ENCODE measurements at places on chromosomes 13 and 19. TPM values are rescaled to one million over a fixed set of nuclear protein-coding genes. Genes with fewer than 3 reads are reported as not detected.

KLK14 gene
- 0.43 TPM for total RNA-seq

ZNF726 gene
- total RNA-seq, result 20.7 TPM

IL11 gene
- 0.18 TPM for total RNA-seq

ZNF98 gene
- not detected for total RNA-seq

PSG7 gene
- not detected for total RNA-seq

B3GNT8 gene
- 0.59 TPM for total RNA-seq

RAVER1 gene
- total RNA-seq, result 111 TPM

SAFB gene
- 124 TPM for total RNA-seq

DNA sequence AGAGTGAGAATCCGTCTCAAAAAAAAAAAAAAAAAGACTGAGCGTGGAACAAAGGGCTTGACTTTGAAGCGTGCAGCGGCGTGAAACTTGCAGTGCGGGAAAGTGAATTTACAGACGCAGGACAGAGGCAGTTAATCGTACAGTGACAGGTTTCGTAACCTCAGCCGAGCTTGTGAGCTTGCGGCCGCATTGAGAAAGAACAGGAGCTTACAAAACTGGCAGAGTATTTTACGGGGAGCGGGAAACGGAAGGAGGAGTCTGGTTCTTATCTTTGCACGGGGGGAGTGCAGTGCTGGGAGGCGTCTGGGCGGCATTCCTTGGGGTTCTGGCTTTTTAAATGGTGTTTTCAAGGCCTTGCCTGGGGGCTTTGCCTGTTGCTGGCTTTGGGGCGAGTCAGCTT is 6.0 kb upstream of the BSG start:
- no peak overlapping the region for H3K4me3 ChIP-seq
- no peaks in the 10 kb centered on the region for H3K27me3 ChIP-seq
- no peak overlapping the region for H3K27ac ChIP-seq
- no peak for DNase-seq
- H3K36me3 ChIP-seq, result peaks cover 2% of the 10 kb centered on the region
- H3K4me1 ChIP-seq, result peaks cover 11% of the 10 kb centered on the region

GRCh38 chr13:44128552-44129001 is 245.0 kb upstream of the SERP2 start:
- H3K4me3 ChIP-seq, result no peak overlapping the region
- H3K27ac ChIP-seq, result no peak overlapping the region
- H3K4me1 ChIP-seq, result no peaks in the 10 kb centered on the region
- no peak for DNase-seq

GRCh38 chr19:28864024-28864503 is 348.9 kb downstream of the UQCRFS1 start:
- no peak for DNase-seq
- no peak overlapping the region for H3K27ac ChIP-seq
- H3K4me1 ChIP-seq, result no peaks in the 10 kb centered on the region
- no peaks in the 10 kb centered on the region for H3K36me3 ChIP-seq

DNA sequence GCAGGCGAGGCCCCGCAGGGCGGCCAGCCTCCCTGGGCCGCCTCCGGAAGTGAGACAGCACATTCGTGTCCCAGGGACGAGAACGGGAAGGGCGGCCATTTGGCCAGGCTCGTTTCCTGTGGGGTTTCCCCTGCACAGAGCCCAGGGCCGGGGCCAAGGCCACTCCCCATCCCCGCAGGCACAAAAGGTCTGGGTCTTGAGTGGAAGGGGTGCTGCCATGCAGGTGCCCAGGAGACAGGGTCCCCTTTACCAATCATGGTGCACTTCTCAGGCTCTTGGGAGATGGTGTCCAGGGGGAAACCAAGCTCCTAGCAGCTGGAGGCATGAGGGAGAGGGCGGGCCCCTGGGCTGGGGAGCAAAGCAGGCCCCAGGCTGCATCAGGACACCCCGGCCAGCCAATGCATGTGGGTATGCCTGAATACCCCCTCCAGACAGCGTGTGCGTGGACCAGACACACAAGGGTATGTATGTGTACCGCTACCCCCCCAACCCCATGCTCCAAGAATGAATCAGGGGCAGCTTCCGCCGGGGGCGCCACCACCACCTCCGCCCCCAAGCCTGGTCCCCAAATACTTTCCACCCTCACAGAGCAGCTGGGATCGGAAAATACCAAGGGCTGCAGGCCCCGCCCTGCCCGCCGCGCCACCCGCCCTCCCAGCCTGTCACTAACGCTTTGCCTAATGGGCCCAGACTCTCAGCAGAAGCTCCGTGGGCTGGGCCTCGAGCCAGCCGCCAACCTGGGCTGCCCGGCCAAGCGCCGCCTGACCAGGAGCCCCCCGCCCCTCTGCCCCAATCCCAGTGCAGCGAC is 37.6 kb upstream of the NANOS3 start:
- DNase-seq, result peak; percentile 97
- peaks cover 36% of the 10 kb centered on the region for H3K4me1 ChIP-seq
- H3K27ac ChIP-seq, result peak overlapping the region; percentile 99
- peaks cover 57% of the 10 kb centered on the region for H3K36me3 ChIP-seq
- no peaks in the 10 kb centered on the region for H3K27me3 ChIP-seq
- peak overlapping the region; percentile 97 for H3K4me3 ChIP-seq

- no peak overlapping the region for H3K27ac ChIP-seq
- H3K36me3 ChIP-seq, result no peaks in the 10 kb centered on the region
- peaks cover 4% of the 10 kb centered on the region for H3K27me3 ChIP-seq
- no peak for DNase-seq
- H3K4me3 ChIP-seq, result no peak overlapping the region
- H3K4me1 ChIP-seq, result no peaks in the 10 kb centered on the region
Observed at GRCh38 chr13:26693749-26694463, 66.7 kb downstream of the GPR12 start.

DNA sequence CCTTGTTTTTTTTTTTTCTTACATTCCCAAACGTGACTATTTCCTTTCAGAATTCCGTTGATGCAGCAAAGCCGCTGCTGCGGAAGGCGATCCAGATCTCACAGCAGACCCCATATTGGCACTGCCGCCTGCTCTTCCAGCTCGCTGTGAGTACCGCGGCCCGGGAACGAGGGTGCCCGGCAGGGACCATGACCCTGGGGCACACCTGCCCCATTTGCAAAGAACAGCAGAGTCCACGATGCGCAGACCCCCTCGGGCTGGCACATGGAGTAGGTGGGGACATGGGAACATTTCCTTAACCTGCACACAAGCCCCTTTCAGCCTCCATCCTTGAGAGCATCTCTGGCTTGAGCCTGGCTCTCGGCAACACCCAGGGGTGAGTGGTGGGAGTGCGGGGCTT is 16.5 kb downstream of the MAU2 start:
- H3K27ac ChIP-seq, result no peak overlapping the region
- H3K36me3 ChIP-seq, result peaks cover 9% of the 10 kb centered on the region
- H3K4me3 ChIP-seq, result no peak overlapping the region
- DNase-seq, result no peak
- H3K27me3 ChIP-seq, result no peaks in the 10 kb centered on the region
- peaks cover 3% of the 10 kb centered on the region for H3K4me1 ChIP-seq

DNA sequence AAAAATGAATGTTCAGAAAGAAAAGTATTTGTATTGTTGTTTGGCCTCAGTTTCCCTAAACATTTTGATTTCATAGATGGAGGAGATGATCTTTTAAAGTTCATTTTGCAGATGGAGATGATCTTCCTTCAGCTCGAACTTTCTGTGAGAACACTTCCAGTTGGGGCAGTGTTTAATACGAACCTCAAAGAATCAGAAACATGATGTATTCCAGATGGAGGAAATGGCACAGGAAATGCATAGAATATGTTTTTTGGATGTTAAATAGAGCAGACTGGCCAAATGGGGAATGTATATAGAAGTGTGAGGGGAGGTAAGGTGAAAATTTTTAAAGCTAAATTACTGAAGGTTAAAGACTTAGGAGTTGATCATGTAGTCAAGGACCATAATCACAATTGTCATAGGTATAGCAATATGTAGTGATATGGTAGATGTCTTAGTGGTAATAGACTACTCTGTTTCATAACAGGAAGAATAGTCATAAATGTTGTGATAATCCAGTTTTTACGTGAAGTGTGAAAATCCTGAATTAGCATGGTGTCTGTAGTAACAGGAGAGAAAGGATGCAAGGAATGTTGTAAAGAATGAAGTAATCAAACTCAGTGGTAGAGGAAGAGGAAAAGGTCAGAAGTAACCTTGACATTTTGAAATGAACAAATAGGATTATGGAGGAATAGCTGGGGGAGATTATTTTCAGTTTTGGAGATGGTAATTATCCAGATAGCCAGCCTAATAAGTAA is 5.1 kb downstream of the RAP2A start:
- H3K4me3 ChIP-seq, result no peak overlapping the region
- H3K36me3 ChIP-seq, result peaks cover 2% of the 10 kb centered on the region
- no peak for DNase-seq
- H3K27me3 ChIP-seq, result no peaks in the 10 kb centered on the region
- no peak overlapping the region for H3K27ac ChIP-seq

- H3K4me3 ChIP-seq, result no peak overlapping the region
- no peaks in the 10 kb centered on the region for H3K4me1 ChIP-seq
- peaks cover 4% of the 10 kb centered on the region for H3K27me3 ChIP-seq
- H3K27ac ChIP-seq, result no peak overlapping the region
- no peaks in the 10 kb centered on the region for H3K36me3 ChIP-seq
- no peak for DNase-seq
Observed at GRCh38 chr13:39505151-39505550, 97.8 kb downstream of the LHFPL6 start.

- peaks cover 29% of the 10 kb centered on the region for H3K4me1 ChIP-seq
- H3K27me3 ChIP-seq, result no peaks in the 10 kb centered on the region
- DNase-seq, result no peak
- H3K27ac ChIP-seq, result peak overlapping the region; percentile 96
- peak overlapping the region; percentile 92 for H3K4me3 ChIP-seq
Observed at GRCh38 chr19:52170863-52171320, 529 bp downstream of the ZNF836 start.

DNA sequence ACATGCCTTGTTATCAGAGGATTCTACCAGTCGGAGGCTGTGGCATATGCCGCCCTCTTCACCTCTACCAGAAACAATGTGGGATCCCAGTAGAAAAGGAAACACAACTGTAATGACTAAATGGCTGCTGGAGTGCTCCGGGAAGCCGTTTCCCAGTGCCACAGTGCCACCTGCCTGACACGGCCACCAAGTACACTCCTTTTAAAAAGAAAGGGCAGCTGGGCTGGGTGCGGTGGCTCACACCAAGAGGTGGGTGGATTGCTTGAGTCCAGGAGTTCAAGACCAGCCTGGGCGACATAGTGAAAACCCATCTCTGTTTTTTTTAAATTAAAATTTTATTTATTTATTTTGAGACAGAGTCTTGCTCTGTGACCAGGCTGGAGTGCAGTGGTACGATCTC is 67.3 kb downstream of the TRPM4 start:
- H3K4me1 ChIP-seq, result peaks cover 4% of the 10 kb centered on the region
- DNase-seq, result peak; percentile 65
- no peak overlapping the region for H3K27ac ChIP-seq
- H3K4me3 ChIP-seq, result no peak overlapping the region
- H3K36me3 ChIP-seq, result no peaks in the 10 kb centered on the region
